ENCODE measurements at places on chromosomes 7 and 10. TPM values are rescaled to one million over a fixed set of nuclear protein-coding genes. Genes with fewer than 3 reads are reported as not detected.
A peak's percentile ranks its signal among the peaks of the same experiment; 100 is the strongest.

Gene EGFR
- total RNA-seq: not detected

Gene PRKG1
- total RNA-seq: not detected

Gene LIPF
- not detected for total RNA-seq

DNA sequence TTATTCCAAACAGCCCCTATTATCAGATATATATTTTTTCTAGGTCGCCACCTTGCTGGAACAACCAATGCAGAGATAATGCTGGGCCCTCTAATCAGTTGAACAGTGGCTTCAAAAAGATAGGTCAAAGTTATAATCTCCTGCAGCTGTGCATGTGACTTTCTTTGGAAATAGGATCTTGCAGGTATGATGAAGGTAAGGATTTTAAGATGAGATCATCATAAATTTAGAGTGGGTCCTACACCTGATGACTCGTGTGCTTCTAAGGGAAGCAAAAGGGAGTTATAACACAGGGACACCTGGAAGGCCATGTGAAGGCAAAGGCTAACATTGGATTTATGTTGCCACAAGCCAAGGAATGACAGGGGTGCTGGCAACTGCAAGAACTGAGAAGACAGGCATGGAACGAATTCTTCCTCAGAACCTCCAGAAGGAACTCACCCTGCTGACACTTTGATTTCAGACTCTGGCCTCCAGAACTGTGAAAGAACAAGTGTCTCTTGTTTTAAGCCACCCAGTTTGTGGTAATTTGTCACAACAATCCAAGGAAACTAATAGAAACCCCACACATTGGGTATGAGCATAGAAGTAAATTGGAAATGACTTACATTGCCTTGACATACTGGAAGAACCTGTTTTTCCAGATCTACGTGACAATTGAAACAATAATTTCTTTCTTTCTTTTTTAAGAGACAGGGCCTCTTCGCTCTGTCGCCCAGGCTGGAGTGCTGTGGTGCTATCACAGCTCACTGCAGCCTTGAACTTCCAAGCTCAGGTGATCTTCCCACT lies 34.4 kb downstream of the CCDC71L start:
- DNase-seq: no peak
- H3K27me3 ChIP-seq: peaks cover 7% of the 10 kb centered on the region
- no peak overlapping the region for H3K27ac ChIP-seq

- H3K27me3 ChIP-seq: no peaks in the 10 kb centered on the region
- DNase-seq: no peak
- H3K36me3 ChIP-seq: no peaks in the 10 kb centered on the region
- H3K27ac ChIP-seq: no peak overlapping the region
- no peak overlapping the region for H3K4me3 ChIP-seq
Measured at GRCh38 chr10:126930131-126930882, 25.1 kb downstream of the DOCK1 start.

DNA sequence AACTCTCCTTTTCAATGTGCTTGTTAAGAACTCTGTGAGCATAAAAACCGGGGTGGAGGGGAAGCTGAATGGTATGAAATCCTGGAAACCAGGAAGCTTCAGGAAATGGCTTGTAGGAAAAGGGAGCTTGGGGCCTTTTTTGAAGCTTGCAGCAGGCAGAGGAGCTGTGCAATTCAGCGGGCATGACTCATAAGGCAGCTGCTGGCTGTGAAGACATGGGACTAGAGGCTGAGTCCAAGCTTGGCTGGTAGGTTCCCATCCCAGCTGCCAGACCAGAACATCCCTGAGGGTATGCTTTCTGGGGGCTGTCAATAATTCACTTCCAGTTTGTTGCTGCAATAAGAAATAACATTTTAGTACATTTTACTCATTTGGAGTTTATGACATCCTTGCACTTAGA lies 36.8 kb upstream of the CDC14C start:
- H3K27me3 ChIP-seq: no peaks in the 10 kb centered on the region
- H3K36me3 ChIP-seq: no peaks in the 10 kb centered on the region
- H3K4me3 ChIP-seq: no peak overlapping the region
- DNase-seq: no peak
- H3K27ac ChIP-seq: no peak overlapping the region

GRCh38 chr7:150961510-150962289 lies 16.4 kb downstream of the KCNH2 start:
- H3K4me1 ChIP-seq: peaks cover 6% of the 10 kb centered on the region
- DNase-seq: no peak
- no peaks in the 10 kb centered on the region for H3K36me3 ChIP-seq
- peaks cover 27% of the 10 kb centered on the region for H3K27me3 ChIP-seq
- H3K4me3 ChIP-seq: no peak overlapping the region
- no peak overlapping the region for H3K27ac ChIP-seq

DNA sequence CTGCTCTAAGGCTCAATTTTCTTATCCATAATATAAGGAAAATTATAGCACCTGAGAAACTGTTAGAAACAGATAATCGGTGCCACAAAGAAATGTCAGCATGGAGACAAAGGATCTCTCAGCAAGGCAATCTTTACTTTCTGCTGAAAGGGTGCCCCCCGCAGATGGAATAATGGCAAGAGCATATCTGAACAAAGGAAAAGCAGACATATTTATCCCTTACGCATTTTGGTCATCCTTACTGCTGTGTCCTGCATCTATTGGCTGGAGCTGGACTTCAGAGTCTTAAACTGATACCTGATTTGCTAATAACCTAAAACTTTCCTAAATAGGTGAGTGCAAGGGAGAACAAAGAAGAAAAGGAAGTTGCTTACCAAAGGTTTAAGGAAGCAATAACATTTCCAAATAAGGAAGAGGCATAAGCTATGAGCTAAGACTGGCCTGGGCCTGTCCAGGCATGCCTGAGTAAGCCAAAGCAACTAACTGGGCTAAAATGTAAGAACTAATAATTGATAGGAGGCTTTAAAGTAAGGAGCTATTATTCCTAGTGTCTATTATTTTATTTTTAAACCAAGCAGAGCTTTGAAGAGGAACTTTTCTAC lies 39.6 kb upstream of the ELMO1 start:
- no peaks in the 10 kb centered on the region for H3K4me1 ChIP-seq
- H3K27ac ChIP-seq: no peak overlapping the region
- no peak for DNase-seq
- H3K27me3 ChIP-seq: peaks cover 4% of the 10 kb centered on the region

GRCh38 chr7:148287538-148287937 lies 303.0 kb upstream of the C7orf33 start:
- no peak for DNase-seq
- H3K27ac ChIP-seq: no peak overlapping the region
- no peaks in the 10 kb centered on the region for H3K4me1 ChIP-seq
- no peak overlapping the region for H3K4me3 ChIP-seq
- H3K36me3 ChIP-seq: no peaks in the 10 kb centered on the region
- peaks cover 1% of the 10 kb centered on the region for H3K27me3 ChIP-seq

- DNase-seq: no peak
- H3K36me3 ChIP-seq: no peaks in the 10 kb centered on the region
- H3K27ac ChIP-seq: peak overlapping the region; percentile 38
- no peaks in the 10 kb centered on the region for H3K27me3 ChIP-seq
- H3K4me1 ChIP-seq: peaks cover 46% of the 10 kb centered on the region
Measured at GRCh38 chr10:74178042-74178791, 27.2 kb downstream of the ADK start.

All from activated CD4-positive, alpha-beta memory T cell treated with anti-CD3 and anti-CD28 coated beads for 36 hours (primary cell).